NCI-H69 (cell line): ENCODE measurements at places on chromosomes 4 and X.
A peak's percentile ranks its signal among the peaks of the same experiment; 100 is the strongest.

- DNase-seq: no peak
Measured at GRCh38 chrX:139828033-139828432, 104.8 kb downstream of the ATP11C start.

- peak; percentile 35 for DNase-seq
Measured at GRCh38 chr4:76250962-76251361, 559 bp upstream of the FAM47E start.

- DNase-seq: no peak
Measured at GRCh38 chr4:58499182-58499581, 1389.0 kb upstream of the IGFBP7 start.

- DNase-seq: peak; percentile 5
Measured at GRCh38 chr4:47930971-47931804, 16.8 kb upstream of the NFXL1 start.

DNA sequence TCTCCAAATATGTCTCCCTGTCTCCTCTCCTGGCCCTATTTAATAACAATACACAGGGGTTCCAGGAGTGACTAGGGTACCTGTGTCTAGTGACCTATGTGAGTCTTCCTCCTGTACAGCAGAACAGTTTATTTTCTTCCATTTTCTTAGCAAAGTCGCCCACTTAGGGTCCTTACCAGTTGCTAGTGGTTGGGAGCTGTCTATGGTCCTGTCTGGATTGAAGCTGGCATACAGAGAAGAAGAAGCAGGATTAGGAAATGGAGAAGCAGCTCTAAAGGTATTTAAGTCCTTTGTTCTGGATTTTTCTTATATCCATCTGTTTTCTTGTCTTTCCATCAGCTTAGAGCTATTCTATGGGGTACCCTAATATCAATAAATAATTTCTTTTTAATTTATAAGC is 587.1 kb upstream of the CPEB2 start:
- DNase-seq: no peak

- DNase-seq: no peak
Measured at GRCh38 chr4:89829470-89830138, 7.4 kb downstream of the SNCA start.
